ENCODE measurements at places on chromosomes 13 and 19. TPM values are rescaled to one million over a fixed set of nuclear protein-coding genes. Genes with fewer than 3 reads are reported as not detected.

Gene FFAR1
- 0.54 TPM for total RNA-seq

Gene EPSTI1
- 18.1 TPM for total RNA-seq

DNA sequence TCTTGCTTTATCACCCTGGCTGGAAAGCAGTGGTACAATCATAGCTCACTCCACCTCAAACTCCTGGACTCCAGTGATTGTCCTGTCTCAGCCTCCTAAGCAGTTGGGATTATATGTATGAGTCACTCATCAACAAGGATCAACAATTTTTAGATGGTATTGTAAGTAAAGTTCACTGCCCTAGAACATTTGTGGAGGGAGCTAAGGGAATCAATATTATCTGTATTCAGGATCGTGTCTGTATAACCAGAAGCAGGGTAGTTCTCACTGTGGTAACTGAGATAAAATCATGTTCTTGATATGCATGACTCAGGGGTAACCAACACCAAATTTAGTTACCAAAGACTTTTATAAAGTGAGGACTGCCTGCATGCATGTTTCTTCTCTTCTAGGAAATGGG is 27.0 kb downstream of the ZMYM5 start:
- ATAC-seq, result no peak

Gene ERFL
- 0.89 TPM for total RNA-seq

Gene TMEM143
- total RNA-seq, result 20.5 TPM

- ATAC-seq, result no peak
Measured at GRCh38 chr19:52101866-52102562, 6.4 kb upstream of the ZNF841 start.

Gene PALM
- total RNA-seq, result 0.26 TPM

DNA sequence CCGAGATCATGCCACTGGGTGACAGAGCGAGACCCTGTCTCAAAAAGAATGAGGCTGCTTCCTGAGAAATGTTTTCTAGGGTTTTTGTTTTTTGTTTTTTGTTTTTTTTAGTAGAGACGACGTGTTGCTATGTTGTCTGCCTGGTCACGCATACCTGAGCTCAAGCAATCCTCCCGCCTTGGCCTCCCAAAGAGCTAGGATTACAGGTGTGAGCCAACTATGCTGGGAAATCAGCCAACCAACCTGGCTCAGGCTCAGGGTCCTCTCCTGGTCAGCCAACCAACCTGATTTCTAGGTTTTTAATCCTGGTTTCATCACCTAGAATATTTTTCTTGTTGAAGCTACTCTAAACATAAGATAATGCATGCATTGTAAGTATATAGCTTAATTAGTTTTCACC is 7.8 kb downstream of the DHX34 start:
- ATAC-seq, result no peak

Gene PEG3
- total RNA-seq, result not detected

GRCh38 chr19:46972311-46972710 is 47.3 kb upstream of the NPAS1 start:
- no peak for ATAC-seq

- ATAC-seq, result no peak
Measured at GRCh38 chr13:84864341-84864740, 934.9 kb downstream of the SLITRK6 start.

GRCh38 chr13:33612641-33613638 is 205.0 kb upstream of the RFC3 start:
- peak; percentile 67 for ATAC-seq

DNA sequence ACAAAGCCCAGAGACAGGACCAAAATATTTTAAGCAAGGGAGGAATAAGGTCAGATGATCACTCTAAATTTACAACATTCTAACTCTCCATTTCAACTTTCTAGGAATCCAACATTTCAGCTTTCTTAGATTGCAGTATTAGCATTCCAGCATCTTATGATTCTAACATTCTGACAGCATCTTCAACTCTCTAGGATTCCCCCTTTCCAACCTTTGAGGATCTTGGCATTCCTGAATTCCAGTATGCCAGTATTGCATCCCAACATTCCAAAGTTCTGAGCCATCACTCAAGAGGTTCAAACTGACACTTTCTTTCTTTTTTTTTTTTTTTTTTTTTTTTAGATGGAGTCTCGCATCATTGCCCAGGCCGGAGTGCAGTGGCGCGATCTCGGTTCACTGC is 13.8 kb downstream of the TGFB1 start:
- ATAC-seq, result no peak

DNA sequence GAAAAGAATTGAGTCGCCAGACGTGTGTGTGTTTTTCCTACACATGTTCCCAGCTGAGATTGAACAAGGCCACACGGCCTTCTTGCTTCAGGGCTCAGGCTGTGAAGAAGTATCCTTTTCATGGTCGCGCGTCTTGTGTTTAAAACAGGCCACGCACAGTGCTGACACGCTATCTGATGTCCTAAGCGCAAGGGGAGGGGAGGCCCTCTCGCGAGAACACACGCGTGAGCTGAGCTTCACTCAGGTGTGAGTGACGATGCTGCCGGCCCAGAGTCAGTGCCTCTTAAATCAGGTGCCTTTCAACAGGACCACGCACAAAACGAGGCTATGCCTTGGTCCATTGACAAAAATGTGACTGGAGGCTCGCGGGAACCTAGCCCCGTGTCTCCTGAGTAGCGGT is 103.7 kb downstream of the TEX29 start:
- no peak for ATAC-seq

DNA sequence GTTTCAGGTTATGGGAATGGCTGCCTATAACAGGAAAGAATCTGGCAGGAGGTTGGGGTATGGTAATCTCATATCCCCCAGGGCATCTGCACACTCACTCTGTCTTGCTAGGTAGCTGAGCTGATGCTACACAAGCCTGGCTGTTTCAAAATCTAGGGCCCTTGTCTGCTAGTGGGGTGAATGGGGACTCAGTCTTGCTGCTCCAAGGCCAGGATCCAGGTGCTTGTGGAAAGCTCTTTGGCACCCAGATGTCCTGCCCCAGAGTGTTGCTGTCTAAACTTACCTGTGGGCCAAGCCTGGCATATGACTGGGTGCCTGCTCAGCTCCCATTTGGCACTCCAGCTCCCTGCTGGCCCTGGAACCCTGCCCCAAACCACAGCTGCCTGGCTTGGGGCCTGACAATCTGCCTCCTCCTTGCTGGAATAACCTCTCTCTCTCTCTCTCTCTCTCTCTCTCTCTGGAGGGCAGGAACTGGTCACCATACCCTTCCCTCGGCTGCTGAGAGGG is 158.1 kb upstream of the TSC22D1 start:
- no peak for ATAC-seq

GRCh38 chr13:65841156-65841555 is 1389.0 kb downstream of the PCDH9 start:
- no peak for ATAC-seq

DNA sequence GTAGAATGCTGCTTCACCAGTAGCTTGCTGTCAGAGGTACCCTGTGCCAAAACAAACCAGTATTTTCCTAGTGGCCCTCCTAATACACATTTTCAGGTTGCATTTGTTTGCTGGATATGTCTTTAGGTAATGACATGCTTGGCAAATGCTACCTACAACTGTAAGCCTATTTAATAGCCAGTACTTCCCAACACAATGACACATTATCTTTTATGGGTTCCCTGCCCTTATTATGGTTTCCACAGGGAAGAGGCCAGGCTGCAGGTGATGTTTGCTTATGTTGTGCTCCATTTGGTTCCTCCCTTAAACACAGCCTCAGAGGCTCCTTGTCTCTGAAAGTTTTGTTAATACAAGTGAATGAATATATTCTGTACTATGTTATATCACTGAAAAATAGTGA is 24.7 kb downstream of the FRY start:
- no peak for ATAC-seq

DNA sequence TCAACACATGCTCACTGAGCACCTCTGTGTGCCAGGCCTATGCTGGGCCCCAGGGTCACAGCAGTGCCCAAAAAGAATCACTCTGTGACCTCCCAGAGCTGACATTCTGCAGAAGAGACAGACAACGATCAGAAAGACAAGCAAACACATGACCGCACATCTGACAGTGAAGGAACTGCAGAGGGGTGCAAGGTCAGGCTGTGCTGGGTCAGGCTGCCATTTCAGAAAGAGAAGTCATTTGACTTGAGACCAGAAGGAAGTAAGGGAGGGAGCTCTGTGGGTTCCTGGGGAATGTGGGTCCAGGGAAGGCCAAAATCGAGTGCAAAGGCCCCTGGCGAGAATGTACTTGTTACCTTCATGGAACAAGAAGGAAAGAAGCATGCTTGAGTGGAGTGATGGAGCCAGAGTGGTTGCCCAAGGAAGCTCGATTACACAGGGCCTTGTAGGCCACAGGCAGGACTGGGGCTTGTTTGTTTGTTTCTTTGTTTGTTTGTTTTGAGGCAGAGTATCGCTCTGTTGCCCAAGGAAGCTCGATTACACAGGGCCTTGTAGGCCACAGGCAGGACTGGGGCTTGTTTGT is 11.4 kb upstream of the CD22 start:
- no peak for ATAC-seq

DNA sequence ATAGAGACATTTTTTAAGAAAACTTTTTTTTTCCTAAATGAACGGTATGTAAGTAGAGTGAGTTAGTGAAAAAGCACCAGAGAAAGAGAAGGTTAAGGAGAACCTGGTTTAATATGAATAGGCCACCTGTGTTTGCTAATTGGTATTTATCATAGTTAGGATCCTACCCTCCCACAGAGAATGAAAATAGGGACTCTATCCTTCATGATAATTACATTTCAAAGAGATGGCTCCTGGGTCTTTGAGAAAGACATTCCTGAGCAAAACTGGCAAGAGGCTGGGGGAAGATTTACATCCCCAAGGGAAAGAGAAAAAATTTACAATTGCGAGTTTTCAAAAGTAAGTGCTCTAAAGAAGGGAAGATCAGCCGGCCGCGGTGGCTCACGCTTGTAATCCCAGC is 1284.5 kb downstream of the SLITRK1 start:
- ATAC-seq, result no peak

Gene TEKTIP1
- total RNA-seq, result 2.1 TPM

DNA sequence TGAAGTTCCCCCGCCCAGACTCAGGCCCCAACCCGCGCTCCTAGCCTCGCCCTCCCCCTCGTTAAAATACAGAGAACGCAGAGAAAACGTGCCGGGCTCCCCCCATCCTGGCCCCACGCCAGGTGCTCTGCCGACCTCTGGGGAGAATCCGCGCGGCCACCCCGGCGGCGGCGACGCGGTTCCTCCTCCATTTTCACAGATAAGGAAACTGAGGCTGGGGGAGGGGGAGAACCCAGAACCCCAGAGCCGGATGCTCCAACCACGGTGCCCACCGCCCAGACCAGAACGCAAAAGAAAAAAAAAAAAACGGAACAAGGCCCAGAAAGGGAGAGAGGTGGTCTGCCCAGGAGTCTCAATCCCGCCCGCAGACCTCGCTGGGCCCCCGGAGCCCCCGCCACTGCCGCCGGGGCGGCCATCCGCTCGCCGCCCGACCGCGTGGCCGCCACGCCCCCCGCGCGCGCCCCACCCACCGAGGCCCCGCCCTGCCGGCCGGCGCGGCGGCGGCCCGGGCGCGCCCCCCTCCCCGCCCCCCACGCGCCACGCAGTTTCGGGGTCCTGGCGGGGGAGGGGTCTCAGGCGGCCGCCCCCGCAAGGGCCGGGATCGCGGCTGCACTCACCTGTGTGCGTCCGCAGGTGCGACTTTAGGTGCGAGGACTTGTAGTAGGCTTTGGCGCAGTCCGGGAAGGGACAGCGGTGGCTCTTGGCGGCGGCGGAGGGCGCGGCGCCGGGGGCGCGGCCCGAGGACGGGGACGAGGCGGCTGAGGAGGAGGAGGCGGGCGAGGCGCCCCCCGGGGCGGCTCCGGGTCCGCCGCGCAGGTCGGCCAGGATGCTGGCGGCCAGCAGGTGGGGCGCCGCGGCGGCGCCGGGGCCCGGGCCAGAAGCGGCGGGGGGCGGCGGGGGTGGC is 703 bp downstream of the KLF16 start:
- ATAC-seq, result no peak

Gene KLF12
- 14.3 TPM for total RNA-seq

DNA sequence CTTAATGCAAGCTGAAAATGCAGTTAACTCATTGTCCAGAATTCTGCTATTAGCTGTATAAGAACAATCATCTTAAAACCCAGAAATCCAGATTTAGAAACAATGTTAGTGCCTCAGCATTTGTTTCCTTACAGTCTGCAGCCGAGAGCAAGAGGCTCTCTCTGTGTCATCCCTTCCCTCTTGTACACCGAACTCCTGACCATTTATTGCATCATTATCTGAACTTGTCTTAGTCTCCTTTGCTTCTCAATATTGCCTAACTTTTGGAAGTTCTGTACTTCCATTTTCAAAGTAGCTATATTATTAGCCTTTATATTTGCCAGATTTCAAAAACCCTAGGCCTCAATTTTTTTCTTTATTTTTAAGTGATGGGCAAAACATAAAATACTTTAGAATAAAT is 27.1 kb downstream of the RNASEH2B start:
- no peak for ATAC-seq

DNA sequence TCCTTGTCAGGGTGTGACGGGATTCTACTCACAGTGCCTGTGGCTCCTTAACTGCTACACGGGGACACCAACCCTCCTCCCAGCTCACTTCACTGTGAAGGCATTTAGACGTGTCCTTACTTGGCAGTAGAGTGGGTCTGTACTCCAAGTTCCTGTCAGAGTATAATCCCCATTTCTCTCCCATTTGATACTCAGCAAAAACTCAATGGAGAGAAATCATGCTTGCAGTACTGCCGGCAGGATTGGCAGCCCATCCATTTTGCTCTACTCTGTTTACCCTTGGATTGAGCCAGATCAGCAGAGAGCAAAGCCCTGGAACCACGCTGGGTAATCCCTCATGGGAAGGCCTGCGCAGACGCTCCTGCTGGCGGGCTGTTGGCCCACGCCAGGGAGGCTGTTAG is 28.9 kb downstream of the ARL11 start:
- ATAC-seq, result no peak

- ATAC-seq, result no peak
Measured at GRCh38 chr13:23349161-23349897, 84.2 kb downstream of the SACS start.

Gene LHB
- not detected for total RNA-seq

DNA sequence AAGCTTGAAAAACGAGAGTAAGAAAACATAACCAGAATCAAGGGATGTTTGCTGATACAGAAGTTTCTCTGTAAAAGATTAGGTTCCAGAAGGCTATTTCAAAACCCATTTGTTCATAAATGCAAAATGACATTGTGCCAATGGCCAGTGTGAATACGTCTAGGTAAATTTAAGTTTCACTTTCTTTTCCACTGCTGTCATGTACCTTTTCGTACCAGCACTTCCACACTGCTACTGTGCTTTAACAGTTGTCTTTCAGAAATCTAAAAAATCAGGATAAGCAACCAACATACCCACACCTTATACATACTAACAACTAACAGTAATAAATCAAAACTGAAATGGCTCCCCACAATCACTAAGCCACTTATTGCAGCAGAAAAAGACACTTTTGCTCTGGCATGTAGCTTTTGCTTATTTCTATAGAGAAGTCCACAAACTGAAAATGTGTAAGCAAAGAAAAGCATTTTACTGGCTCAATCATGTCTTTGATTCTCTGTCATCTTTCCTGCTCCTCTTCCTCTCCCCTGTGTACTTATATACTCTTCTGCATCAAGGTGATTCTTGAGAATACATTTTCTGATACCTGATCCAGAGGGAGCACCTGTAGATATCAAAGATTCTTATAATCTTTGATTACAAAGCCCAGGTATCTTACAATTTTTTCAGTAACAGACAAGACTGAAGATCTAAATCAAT is 34.3 kb downstream of the ELF1 start:
- ATAC-seq, result peak; percentile 52

Measured in activated T-helper 17 cell treated with anti-CD3 and anti-CD28 coated beads, Interleukin-2, amount 50 U/mL, for 72 hours (primary cell).